ENCODE measurements at places on chromosomes 12 and 14.

- no peak for DNase-seq
Observed at GRCh38 chr12:122888232-122888752, 7.6 kb downstream of the VPS37B start.

GRCh38 chr12:122138616-122139015, 35.4 kb downstream of the IL31 start:
- DNase-seq, result no peak

- no peak for DNase-seq
Observed at GRCh38 chr12:19819231-19819630, 379.9 kb downstream of the AEBP2 start.

GRCh38 chr12:51118706-51119105, 35.3 kb upstream of the CSRNP2 start:
- DNase-seq, result no peak

- DNase-seq, result peak; percentile 84
Observed at GRCh38 chr12:124388679-124389137, 93.8 kb downstream of the RFLNA start.

DNA sequence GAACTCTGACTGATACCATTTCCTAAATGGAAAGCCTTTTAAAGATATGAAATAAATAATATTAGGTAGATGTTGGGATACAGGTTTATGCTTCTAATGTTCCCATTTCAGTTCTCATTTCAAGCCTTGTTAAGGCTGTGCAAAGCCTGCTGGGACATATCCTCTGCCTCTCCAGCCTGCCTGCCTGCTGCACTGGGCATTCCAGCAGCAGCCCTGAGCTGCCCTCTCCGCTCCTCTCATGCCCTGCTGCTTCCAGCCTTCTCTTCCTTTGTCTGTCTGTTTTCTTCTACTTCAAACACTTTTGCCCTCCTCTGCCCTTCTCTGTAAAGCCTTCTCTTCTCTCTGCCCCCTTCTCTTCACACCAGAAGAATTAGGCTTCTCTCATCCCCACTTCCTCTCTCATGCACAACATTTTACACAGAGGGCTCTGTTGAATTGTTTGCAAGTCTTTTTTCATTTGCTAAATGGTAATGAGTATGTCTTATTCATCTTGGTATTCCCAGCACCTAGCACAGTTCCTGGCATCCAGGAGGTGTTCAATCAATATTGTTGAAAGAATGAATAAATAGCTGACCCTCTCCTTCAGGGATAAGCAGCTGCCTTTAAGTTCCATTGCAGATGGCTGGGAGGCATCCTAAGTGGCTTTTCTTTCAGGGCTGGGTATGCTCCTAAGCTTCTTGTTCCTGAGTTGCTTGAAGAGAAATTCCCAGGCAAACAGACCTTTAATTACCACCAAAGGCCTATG, 292.3 kb downstream of the TMEM117 start:
- no peak for DNase-seq

DNA sequence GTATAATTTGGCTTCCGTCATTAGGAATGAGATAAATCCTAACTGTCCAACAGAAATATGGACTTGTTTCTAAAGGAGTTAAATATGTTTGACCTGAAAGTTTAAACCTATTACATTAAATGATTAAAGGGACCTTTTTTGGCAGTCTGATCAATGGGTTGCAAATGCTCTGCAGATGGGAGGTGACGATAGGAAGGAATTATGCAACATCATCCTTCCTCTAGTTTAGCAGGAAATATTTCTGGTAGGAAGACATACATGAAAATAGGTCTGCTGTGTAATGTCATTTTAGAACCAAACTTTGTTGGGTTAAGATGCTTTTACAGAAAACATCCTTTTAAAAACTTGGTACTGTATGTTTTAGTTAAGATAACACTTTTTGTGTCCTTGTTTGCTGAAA, 2.6 kb downstream of the LRRC10 start:
- DNase-seq, result no peak

DNA sequence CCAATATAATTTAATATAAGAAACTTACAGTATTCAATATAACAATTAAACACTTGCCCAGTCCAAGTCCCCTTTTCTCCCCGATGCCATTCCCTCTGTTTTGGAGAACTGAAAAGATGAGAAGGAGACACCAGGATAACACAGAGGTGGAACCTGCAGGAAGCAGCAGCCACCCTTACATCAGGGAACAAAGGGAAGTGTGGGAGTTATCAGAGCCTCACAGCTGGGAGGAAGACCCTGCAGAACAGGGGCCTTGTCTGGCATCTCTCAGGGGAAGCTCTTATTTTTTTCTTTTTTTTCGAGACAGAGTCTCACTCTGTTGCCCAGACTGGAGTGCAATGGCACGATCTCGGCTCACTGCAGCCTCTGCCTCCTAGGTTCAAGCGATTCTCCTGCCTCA, 52.6 kb downstream of the CALM1 start:
- no peak for DNase-seq

DNA sequence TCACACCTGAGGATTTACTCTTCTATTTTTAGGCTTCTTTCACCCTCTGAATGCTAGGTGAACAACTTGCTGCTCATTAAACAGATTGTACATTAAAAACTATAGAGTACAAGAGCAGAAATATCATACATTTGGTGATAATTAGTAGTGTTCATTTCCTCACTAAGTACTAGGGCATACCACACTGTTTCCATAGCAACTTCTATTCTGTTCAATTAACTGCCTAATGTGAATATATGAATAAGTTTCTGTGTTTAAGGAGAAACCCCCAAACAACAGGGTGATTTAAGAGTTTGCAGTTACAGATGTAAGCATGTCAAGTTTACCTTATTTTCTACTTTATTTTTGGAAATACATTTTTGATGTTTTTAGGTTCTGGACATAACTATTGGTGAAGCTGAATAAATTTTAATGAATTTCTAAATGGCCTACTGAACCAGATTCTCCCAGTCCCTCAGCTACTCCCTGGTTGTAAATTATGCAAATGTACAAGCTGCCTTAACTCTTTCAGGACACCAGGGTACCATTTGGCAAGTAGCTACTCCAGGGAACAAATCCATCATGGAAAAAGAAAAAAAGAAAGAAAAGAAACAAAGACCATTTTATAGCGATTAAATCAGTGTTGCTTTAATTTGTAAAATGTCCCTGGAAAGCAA, 199.8 kb upstream of the NAV3 start:
- DNase-seq, result no peak

- peak; percentile 20 for DNase-seq
Observed at GRCh38 chr14:23578560-23579310, at the start of gene JPH4. TSS of gene JPH4 (minus strand) at chr14:23578790. CDS start at chr14:23577453, 1,337 bp downstream.
